ENCODE measurements at places on chromosomes 7 and 10. TPM values are rescaled to one million over a fixed set of nuclear protein-coding genes. Genes with fewer than 3 reads are reported as not detected.
A peak's percentile ranks its signal among the peaks of the same experiment; 100 is the strongest.

DNA sequence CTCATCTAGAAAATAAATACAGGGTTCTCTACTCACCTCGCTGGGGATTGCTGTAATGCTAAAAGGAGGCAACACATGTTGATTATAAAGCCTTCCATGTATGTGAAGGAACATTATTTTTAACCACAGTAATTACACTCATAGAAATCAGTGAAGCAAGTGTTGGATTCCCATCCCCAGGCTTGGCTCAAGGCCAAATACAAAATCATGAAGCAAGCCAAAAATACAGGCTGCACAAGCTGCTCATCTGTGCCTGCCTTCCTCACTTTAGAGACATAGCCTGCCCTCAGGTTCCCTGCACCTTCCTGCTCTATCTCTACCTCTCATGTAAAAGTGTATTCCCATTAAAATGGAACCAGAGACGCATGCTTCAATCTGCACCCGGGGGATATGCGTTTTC, 1077.1 kb upstream of the C7orf33 start:
- DNase-seq: no peak

DNA sequence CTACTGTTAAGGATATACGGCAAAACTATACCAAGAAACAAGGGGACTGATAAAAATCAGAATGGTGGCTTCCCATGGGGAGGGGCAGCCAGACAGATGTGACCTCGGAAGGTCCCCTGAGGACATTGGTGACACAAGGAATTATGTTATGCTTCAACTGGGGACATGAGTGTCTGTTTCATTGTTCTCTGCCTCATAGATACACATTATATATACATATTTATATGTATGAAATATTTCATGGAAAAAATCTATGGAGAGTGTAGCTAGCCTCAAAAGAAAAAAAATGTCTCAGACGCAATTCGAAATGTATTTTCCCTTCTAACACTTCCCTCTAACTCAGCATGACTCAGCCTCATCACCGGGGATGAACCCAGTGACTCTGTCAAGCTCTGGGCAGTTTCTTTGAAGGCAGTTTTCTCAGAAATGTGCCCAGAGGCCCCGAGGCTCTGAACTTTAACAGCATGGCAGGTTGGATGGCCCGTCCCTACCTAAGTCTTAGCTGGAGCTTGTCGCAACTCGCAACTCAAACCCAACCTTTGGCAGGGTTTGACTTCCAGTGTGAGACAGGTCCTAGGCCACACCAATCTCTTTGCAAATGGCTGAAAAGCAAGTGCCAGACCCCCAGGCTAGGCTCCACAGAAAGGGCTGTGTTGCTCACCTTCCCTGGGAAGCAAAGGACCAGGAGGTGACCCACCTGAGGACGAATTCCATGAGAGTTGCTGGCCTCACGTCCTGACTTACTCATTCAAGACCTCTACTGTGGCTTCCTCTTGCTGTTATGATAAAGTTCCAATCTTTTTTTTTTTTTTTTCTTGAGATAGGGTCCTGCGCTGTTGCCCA, 86.9 kb downstream of the CARD11 start:
- no peak for DNase-seq

DNA sequence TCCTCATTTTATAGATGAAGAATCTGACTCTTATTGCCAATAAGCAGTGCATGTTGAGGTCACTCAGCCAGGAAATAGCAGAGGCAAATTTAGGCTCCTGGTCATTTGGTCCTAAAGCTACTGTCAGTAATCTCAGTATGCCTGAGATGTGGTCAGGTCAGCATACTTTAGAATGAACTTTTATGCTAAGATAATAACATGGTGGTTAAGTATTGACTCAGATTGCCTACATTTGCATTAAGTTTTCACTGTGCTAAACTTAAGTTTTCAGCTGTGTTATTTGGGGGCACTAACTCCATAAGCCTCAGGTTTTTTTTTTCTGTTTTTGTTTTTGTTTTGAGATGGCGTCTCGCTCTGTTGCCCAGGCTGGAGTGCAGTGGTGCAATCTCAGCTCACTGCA, 35.9 kb upstream of the CCSER2 start:
- DNase-seq: no peak

DNA sequence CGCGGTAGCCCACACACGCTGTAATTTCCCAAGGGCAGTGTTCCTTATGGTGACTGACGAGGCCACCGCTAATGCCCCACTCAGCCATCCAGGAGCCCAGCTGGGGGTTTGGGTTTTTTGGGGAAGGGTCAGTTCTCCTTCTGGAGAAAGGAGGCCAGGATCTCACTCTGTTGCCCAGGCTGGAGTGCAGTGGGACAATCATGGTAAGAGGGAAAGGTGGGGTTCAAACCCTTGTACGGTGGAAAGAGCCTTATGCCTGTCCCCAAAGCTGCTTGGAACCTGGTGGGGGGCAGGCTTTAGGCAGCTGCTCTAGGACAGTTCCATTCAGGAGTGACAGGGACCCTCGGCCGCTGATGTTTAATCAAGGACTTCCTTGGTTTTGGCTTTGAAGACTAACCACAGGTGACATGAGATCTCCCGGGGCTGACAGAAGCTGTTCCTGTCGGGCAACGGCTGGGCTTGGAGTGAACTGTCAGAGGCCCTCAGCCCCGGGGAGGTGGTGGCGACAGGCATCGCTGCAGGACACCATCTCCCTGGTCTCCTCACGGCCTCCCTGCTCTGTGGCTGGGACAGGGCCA, 84.5 kb downstream of the CARD11 start:
- DNase-seq: no peak

DNA sequence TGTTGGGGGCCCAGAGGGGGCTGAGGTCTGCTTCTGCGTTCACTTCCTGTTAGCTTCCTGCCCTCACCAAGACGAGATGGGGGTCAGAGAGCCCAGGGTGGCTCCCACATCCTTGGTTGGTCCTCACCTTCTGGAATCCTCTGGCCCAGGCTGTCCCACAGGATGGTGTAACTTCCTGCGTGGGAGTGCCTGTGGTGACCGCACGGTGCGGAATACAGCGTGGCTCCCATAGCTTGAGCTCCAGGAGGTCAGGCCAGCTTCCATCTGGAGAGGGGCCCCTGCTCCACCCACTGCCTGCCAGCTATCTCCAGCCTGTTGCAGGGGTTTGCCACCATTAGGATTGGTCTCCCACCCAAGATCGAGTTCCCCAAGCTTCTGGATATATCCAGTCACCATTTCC, 681.2 kb upstream of the FOXK1 start:
- DNase-seq: no peak

- no peak for DNase-seq
These were observed 154.1 kb upstream of the ADO start for GRCh38 chr10:62650411-62650810.

GRCh38 chr10:126459878-126460481, 71.7 kb upstream of the ADAM12 start:
- DNase-seq: no peak

GRCh38 chr7:107659666-107660065, 962 bp upstream of the SLC26A4 start:
- DNase-seq: no peak

DNA sequence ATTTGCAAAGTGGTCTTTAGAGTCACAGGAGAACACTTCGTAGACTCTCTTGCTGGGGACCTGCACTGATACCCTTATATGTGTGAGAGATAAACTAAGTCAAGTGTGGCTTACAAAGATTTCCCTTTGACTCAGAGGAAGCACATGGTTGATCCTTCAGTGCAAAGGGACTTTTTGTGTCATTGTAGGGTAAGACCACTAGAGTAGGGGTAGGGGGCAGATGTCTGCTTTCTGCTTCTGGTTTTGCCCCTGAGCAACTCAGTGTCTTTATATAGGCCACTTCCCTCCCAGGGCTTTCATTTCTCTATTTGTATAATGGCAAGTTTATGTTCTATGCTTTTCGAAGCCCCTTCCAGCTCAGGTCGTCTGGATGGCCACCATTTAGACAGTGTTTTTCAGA, 281.7 kb downstream of the SORCS3 start:
- DNase-seq: no peak

DNA sequence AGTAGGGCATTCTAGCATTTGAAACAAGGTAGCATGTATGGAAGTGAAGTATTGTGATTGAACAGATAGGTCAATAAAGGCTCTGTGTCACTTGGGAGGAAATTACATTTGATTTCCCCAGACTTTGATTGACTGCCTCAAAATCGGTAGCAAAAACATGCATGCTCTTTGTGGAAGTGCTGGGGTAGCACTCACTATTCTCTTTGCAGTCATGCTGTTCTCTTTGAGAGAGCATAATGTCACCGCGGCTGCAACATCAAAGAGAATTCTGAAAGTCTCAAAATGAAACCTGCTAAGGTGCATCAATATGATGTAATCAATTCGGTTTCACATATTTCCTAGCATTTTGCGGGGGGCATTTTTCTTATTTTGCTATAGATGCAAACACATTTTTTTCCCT, 64.2 kb downstream of the ARMC3 start:
- DNase-seq: no peak

DNA sequence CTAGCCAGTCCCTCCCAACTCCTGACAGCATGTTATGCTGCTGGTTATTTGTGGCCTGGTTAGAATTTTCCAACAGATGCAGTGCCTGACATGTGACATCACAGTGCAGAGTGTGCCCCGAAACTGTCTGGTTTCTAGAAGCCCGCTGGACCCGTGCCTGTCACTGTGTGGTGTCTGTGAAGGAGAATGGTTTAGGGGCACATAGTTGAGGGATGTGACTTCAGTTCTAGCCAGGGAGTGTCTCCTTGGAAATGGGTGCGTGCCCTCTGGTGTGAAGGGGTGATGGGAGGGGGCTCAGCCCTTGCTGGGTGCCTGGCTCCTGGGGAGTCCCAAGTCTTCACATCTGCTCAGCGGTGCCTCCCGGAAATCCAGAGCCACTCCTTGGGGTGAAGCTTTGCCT, 303.6 kb downstream of the GLRX3 start:
- no peak for DNase-seq

DNA sequence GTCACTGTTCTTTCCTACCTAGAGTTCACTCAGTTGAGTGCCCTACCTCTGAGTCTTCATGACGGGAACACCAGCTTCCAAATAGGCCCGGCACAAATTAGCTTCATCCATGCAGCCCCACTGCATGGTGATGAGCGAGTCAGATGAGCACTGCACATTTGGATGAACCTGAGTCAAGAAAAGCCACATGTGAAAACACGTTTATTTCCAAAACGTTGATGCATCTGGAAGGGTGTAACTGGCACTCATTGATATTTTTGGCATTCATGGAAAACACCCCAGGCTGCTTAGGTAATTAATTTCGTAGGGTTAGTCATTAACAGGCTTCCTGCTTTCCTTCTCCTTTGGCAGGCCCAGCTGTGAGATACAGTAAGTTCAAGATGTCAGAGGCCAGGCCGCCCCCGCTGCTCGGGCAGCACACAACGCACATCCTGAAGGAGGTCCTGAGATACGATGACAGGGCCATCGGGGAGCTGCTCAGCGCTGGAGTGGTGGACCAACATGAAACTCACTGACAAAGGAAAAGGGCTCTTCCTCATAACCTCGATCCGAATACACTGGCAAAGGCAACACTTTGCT, 725.2 kb downstream of the SUGCT start:
- no peak for DNase-seq

DNA sequence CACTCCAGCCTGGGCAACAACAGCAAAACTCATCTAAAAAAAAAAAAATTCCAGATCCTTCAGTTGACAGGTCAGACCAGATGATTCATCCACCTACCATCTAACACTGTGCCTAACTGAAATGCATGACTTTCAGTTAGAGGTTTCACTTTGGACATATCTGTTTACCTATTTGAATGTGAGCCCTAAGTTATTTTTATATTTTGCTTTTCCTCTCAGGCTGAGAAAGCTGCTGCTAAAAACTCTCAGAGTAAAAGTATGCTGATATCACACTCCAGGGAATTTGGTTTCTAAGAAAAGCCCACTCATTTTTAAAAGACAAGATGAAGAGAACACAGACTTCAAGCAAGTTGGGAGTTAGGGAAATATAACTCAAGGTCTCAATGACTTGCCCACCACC, 126.0 kb downstream of the SGMS1 start:
- DNase-seq: no peak

DNA sequence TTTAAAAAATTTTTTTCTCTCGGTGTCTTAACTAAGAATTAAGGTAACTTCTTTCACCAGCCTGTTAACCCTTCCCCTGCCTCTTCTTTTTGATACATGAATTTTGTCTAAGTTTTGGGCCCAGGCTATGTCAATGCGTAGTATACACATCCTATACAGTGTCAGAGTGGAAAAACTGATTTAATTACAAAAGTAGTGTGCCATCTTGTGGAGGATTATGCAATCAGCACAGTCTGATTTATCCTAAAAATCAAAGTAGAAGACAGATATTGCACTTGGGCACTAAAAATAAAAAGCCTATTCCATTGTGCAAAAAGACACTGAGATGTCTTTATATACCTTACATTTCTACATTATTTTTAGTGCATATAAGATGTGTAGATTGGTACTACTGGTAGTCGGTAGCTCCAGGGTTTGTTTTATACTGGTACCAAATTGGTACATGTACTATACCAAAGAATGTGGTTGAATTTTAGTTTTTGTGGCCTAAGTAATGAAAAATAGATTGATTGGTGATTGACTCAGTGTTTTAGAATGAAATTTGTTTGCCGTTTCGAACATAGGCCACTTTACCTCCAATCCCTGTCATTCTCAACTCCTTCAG, 96.6 kb downstream of the MKLN1 start:
- DNase-seq: peak; percentile 32

DNA sequence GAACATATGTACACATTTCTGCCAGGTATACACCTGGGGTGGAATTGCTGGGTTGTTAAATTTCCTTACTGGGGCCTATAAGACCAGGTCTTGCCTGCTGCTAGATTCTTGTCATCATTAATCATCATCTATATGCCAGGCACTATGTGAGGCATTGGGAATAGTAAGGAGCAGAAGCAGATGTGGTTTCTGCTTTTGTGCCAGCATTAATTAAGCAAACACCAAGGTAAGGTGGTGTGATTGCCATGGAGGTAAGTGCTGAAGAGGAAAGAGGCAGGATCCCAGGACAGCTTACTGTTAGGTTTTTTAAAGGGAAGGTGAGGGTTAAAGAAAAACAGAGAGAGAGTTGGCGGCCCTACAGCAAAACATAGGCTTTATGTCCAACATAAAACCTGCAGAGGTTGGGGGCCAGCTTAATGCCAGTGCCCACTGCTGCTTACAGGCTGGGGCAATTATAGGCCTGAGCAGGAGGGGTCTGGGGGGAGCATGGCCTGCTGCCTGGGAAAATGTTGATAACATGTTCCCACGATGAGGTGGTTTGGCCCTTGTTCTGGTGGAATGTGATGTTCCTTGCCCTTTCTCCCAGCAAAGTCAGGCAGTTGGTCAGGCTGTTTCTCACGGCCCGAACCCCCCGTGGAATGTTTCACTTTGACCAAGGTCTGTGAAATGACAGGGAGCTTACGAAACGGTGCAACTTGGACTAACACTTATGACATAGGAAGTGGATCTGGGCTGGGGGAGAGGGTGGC, 93.9 kb downstream of the RBM20 start:
- DNase-seq: no peak

The SPRN gene
- 4.5 TPM for polyA plus RNA-seq

The PNLIPRP1 gene
- polyA plus RNA-seq: 0.13 TPM

The DNAH11 gene
- 3.3 TPM for polyA plus RNA-seq

The AMZ1 gene
- polyA plus RNA-seq: 0.63 TPM

The PLAU gene
- polyA plus RNA-seq: 16.1 TPM

The ASB15 gene
- 2.5 TPM for polyA plus RNA-seq

The SH3PXD2A gene
- 32.0 TPM for polyA plus RNA-seq

All from left kidney (tissue), 8 donors.